Fibroblast of villous mesenchyme (primary cell): ENCODE measurements at places on chromosomes 4 and X. TPM values are rescaled to one million over a fixed set of nuclear protein-coding genes. Genes with fewer than 3 reads are reported as not detected.

Gene CXCL3
- 0.32 and 3.0 TPM in 2 replicates for total RNA-seq

GRCh38 chr4:13527192-13527980 is 16.9 kb downstream of the NKX3-2 start:
- DNase-seq: no peak

Gene NAP1L5
- 5.5 and 10.4 TPM in 2 replicates for total RNA-seq

DNA sequence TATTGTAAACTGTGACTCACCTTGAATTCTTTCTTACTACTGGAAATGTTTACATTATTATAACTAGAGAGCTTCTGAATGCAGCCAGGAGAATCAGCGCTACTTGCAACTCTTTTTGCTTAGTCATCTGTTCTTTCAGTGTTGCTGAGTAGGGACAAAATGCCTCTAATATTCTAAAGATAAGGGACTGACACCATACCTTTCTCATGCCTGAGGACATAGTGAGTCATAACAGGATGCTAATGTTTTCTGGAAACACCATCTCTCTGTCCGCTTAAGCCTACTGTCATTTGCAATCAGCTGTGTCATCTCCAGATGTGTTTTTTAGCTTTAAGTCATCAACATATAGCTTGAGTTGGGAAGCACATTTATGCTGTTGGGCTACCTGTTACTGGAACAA is 108.3 kb downstream of the QRFPR start:
- DNase-seq: peak; percentile 76

Gene USP17L22
- not detected in 2 replicates for total RNA-seq

DNA sequence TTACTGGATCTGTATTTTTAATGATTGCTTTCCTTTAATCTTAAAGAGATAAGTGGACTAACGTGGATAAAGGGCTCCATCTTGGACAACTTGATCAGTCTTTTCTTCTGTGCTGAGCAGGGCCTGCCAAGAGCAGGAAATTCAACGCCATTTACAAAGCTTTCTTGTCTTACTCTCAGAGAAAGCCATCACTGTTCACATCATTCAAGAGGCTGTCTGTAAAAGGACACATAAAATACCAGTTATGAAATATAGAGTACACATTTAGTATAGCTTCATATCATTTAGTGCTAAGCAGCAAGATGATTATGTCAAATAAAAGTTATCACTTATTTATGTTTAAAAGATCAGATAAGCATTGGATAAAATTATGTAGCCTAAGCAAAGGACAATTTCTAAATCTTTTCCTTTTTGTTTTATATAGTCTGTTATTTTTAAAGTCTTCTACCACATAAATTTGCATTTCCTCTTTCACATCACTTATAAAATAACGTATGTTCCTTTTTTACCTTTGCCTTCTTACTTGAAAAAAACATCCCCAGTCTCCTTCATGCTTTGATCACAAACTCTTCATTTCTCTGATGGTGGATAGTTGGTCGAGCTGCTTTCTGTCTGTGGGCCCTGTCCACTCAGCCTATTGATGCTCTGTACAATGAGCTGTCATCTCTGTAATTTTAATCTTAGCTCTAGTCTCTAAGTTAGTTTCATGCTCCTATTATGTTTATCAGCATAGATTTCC is 2.1 kb upstream of the CCNG2 start:
- no peak for DNase-seq

GRCh38 chrX:71637848-71638247 is 19.5 kb upstream of the CXCR3 start:
- peak; percentile 38 for DNase-seq

DNA sequence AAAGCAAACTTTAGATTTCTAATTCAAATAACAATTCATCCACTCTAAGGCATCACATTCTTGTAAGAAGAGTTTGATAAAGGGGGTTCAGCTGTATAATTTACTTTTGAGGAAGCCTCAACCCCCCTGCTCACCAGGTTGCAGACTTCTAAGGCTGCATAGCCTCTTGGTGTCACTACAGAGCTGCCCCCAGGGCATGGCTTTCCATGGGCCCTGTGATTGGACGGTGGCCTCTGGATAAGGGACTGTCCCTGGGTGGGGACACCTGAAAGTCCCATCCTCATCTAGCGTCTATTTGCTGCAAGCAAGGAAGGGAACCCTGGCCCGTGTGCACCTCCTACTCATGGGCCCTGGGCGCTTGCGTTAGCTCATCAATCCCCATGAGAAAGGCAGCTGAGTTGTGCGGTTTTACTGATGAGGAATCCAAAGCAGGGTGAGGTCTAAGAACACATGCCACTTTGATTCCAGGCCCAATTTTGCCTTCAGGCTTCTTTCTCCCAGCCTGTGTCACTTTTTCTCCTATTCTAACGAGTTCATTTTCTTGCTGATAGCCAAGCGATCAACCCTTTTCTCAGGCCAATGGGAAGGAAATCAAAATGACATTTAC is 51.8 kb downstream of the SCML1 start:
- no peak for DNase-seq

DNA sequence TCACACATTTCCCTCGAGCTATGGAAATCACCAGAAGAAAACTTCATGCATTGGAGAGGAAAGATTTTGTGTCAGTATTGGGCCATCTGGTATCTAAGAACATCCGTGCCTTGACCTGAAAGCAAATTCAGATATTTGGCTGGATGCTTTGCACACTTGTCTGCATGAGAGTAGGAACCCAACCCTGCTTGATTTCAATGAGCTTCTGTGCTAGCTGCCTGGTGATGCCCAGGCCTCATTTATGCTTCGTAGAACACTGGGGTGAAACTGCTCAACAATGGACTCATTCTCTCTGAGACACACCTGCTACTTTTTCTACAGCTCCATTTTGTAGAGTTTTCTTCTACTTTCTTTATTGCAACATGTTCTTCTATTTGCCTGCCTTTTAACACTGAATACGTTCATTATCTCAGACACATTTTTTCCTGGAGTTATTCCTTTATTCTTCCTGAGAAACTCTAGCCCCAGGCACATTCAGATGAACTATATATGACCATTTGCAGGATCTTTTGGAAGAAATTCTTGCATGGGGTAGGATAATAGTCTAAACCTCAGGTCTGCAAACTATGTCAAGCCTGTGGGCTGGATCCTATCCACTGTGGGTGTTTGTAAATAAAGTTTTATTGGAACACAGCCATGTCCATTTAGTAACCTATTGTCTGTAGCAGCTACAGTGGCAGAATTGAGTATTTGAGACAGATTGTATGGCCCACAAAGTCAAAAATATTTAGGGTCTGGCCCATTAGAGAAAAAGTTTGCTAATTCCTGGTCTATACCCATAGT is 83.8 kb upstream of the CLCN4 start:
- no peak for DNase-seq

- DNase-seq: no peak
These were observed 38.2 kb upstream of the PLAC8 start for GRCh38 chr4:83152746-83153145.

DNA sequence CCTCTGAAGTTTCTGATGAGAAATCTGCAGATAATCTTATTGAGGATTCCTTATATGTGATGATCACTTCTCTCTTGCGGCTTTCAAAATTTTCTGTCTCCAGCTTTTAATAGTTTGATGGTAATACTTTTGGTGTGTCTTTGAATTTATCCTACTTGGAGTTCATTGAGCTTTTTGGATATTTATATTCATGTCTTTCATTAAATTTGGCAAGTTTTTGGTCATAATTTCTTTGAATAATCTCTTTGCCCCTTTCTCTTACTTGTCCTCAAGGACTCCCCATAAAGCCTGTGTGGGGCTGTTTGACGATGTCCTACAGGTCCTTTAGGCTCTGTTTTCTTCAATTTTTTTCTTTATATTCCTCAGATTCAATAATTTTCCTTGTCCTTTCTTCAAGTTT is 11.3 kb upstream of the FAM47E start:
- DNase-seq: no peak

Gene TMPRSS11D
- not detected in 2 replicates for total RNA-seq

Gene FGF2
- 66.0 and 176 TPM in 2 replicates for total RNA-seq

DNA sequence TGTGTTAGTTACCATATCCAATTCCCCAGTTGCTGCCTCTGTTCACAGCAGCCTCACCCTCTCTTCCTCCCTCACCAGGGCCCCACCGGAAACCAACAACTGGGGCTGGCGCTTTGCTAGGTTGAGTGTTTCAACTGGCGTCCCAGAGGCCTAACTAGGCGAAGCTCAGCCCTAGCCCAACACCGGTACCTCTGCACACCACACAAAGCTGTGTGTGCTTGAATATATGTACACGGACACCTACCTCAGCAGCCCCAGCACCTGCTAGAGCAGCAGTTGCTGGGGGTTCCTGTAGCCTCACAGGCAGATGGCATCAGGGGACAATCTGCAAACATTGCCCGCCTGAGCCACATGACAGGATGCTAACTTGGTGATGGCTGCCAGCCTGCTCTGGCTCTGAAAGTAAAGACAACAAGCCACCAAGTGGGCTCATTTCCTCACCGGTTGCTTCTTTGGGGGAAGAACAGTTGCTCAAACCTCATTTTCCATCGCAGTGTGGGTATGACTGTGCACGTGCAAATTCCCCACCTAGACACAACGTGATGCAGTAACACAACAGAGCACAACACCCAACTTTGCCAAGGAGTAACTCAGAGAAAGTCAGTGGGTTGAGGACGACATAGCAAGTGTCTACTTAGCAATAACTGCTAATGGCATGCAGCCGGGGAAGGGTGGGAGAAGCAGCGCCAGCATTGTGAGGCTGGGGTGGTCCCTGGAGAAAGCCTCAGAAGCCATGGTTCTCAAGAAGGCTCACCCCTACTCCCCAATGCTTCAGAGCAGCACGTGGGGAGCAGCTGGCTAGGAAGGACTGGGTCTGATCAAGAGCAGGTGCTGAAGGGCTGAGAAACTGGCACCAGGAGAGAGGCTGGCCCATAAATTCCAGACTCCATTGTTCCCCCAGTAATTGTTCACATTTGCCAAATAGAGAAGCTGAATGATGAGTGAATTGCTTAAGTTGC is 139.5 kb downstream of the SH3KBP1 start:
- no peak for DNase-seq

DNA sequence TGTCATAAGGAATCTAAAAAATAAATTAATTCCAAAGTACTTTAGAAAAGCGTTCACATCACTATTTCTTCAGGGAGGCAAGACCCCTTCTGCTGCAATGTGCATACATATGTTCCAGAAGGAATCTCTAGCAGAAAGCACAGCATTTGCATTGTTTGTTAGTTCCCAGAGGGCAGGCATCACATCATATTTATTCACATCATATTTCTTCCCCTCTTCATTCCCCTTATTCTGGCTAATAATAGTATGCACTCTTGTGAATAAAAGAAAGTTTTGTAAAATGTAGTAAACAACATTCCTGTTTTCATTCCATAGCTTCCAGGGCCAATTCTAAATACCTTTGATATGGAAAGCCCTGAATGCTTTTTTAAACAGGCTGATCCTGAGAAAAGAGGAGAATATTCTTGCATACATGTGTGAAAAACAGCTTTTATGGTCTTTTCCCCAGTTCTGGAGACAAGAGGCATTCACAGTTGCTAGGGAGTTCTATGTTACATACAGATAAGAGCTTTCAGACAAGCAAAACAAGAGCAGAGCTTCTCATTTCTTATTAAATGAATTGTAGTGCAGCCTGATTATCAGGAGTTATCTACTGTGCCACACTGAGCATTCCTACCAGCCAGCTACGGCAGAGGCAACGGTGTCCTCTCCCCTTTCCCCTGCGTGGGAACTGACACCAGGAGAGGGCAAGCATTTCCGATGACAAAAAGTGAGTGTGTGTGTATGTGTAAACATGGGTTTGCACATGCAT is 15.2 kb downstream of the GATB start:
- peak; percentile 39 for DNase-seq

GRCh38 chr4:111707491-111707890 is 437.8 kb upstream of the FAM241A start:
- DNase-seq: no peak

Gene SHISA3
- total RNA-seq: not detected in 2 replicates

Gene SPATA18
- 7.7 and 18.1 TPM in 2 replicates for total RNA-seq

DNA sequence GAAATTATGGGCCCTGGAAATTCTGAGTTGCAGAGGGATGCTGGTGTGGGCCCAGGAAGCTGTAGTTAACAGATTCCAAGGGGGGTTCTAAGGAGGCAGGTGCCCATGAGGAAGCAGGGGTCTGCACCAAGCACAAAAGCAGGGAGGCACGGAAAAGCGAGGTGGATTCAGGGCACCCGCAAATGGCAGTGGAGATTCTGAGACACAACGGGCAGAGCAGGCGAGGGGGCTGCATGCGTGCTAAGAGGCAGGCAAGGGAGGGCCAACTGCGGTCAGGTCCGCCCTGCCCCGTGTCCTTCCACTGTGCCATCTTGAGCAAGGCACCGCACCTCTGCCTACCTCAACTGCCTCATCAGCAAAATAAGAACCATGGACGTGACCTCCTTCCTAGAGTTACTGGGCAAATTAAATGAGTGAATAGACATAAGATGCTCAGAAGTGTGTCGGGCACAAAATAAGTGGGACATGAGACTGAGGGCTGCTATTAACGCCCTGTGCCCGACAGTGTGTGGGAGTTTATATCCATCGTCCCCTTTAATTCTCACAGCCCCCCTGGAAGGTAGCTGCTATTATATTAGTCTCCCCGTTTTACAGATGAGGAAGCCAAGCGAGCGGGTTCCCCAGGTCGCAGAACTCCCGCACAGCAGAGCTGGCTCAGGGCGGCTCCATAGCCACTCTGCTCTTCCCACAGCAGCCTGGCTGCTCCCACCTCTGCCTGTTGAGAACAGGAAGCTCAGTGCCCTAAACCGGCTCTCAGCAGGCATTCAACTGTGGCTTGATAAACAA is 67.6 kb downstream of the PPP2R2C start:
- no peak for DNase-seq

- DNase-seq: no peak
These were observed 67.6 kb downstream of the ATG4A start for GRCh38 chrX:108159028-108159670.

- DNase-seq: peak; percentile 91
These were observed 495.2 kb downstream of the PDGFC start for GRCh38 chr4:156476359-156476758.

DNA sequence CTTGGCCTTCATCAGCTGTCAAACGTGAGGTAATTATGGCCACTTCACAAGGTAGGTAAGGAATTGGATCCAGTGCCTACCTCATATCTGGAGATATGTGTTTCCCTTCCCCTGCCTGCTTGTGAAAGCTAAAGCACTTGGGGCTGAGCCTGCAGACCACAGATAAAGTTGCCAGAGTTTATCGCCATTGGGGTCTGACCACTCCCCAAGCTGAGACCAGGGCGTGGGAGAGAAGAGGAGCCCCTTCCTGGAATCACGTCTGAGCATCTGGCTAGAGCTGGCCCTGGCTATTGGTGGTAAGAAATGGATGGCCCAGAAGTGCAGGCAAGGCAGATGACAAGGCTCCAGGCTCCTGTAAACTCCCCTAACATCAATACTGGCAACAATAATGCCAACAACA is 2.7 kb downstream of the ALAS2 start:
- no peak for DNase-seq

Gene P2RY8
- not detected in 2 replicates for total RNA-seq

- DNase-seq: peak; percentile 2
These were observed 171.2 kb upstream of the GPC4 start for GRCh38 chrX:133586443-133586842.

Gene PFKFB1
- under 0.01 TPM in 1 of 2 replicates, not detected in the other for total RNA-seq

Gene ZNF275
- 12.9 and 13.4 TPM in 2 replicates for total RNA-seq

- no peak for DNase-seq
These were observed 189.5 kb downstream of the ARAP2 start for GRCh38 chr4:36054694-36055422.
